ENCODE measurements at places on chromosomes 5 and 9.

DNA sequence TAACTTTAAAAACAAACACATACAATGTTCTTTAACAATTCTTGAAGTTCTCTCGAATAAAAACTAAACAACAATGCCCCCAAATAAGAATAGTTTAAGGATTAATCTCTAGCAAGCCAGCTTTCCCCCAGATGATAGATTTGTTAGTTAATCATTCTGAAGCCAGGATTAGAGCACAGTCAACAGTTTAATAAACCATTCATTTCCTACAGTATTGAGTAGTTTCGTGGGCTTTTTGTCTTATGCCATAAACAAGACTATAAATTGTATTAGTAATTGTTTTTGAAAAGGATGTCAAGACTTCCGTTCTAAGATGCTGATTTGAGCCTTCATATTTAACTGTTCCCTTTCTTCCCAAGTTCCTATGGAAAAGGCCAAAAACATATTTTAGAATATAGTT is 136.6 kb downstream of the PIK3R1 start:
- DNase-seq = no peak

DNA sequence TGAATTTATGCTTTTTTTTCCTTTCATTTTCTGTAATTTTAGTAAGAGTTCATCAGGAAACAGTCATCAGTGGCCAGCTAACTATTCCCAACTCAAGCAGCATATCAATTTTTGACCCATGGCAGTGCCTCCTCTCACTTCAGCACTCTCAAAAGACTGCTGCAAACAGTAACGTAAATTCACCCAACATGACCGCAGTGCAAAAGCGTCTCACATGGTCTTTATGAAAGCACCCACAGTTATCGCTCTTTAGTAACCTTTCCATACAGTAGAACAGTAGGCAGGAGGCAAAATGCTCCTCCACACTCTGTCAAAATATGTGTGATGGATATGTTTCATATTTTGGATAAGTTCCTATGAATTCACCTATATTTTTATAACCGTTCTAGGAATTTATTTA is 48.6 kb downstream of the PARP8 start:
- no peak for DNase-seq

DNA sequence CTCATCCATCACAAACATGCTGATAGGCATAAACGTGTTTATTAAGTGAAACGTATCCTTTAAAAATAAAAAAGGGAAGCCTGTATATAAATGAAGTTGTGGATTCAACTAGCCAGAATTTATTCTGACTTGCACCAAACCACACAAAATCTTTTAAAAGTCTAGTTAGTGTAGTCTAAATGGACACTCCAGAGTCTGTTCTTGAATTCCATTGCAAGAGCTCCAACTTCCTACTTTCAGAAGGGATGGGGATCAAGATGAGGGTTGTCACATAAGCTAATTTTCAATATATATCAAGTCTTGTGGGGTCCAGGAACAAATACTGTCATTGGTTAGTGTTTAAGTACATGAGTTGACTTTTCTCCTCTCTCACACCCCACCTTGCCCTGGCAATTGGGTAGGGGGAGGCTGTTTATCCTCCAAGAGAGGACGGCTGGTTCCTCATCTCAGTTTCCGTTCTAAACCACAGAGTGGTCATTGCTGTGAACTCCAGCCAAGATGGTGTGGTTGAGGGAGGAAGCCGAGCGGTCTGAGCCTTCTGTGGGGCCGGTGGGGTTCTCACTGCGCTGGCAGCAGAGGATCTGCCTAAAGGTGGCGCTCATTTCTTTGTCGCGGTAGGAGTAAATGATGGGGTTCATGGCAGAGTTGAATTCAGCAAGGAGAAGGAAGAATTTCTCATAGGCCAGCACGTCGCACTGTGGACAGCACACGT is 163.2 kb downstream of the LPAR1 start:
- peak; percentile 84 for DNase-seq

- no peak for DNase-seq
Observed at GRCh38 chr5:6342689-6343315, 35.5 kb downstream of the MED10 start.

GRCh38 chr5:144659634-144660227 is 489.1 kb downstream of the KCTD16 start:
- DNase-seq = no peak

DNA sequence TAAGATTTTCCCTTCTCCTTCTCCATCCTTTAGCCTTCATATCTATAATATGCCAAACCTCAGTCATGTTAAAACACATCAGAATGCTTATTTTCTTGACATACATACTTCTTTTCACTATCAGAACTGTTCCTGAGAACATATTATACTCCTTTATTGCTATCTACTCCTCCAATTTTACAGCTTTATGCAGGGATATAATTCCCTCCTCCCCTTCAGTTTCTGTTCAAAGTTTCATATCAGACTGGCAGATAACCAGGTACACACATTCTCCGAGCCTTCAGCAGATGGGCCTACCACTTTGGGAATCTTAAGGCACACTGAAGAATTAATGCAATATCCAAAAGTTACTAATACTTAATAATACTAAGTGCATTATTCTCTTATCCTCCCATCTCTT is 29.1 kb downstream of the FAM169A start:
- no peak for DNase-seq

- DNase-seq = no peak
Observed at GRCh38 chr5:178382754-178383164, 150.2 kb upstream of the PHYKPL start.

DNA sequence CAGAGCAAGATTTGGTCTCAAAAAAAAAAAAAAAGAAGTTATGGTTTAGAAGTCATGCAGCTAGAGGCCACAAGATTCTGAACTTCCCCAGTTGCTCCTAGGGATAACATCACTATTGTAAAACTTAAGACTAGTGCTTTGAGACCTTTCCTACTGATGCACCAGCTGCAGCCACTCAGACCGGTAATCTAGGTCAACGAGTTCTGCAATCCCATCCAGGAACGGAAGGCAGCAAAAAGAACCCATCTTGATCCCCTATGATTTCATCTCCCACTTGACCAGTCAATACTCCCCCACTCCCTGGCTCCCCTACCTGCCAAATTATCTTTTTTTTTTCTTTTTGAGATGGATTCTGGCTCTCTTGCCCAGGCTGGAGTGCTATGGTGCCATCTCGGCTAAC is 46.9 kb upstream of the TTC39B start:
- peak; percentile 4 for DNase-seq

DNA sequence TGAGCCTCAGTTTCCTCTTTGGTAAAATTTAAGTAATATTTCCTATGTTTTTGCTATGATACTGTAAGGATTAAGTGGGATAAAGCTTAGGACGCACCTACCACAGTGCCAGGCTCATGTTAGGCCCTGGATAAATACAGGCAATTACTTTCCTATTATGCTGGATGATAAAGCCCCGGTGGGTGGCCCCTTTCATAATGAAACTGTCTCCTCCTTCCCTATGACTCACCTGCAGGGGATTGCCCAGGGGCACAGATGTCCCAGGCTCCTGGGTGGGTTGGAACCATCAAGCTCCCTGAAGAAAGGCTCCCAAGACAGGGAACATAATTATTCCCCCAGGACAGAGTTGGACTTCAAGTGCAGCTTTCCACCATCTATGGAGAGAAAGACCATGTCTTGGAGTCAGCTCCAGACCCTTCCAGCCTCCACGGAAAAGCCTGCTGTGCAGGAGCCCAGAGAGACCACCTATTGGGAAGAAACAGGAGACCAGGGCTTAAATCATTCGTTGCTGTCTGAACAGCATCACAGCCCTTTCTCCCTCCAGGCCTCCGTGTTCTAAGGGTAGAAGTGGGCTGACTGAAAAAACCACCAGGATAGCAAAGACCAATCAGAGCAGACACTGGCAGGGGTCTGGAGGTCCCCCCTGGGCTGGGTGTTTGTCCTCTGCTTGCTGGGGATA is 43.2 kb upstream of the FOXE1 start:
- no peak for DNase-seq

DNA sequence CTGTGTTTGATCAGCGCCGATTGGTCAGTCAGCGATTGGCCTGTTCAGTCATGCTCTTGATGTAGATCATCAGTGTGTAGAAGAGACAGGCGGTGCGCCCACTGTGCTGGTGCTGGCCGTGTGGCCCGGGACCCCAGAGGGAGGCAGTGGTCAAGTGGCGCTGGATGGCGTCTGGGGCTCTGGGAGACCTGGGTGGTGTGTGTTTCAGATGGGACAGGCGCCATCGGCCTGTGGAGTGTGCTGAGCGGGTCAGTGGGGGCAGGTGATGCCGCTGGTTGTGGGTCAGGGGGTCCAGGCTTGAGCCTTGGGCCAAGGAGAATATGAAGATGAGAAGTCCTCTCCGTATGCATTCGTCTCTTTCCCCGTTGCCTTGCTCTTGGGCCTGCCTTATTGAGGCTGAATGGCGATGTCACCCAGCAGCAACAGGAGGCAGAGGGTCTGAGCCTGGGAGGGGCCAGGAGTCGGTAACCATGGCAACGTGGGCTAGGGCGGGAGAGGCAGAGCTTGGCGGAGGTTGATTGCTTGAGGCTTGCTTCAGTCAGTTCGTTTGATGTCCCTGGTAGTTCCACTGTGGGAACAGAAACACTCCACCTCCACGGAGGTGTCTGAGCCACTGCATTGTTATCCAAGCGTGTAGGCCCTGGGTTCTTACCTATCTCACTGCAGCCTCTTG is 117.8 kb upstream of the CACNA1B start:
- DNase-seq = no peak

- peak; percentile 8 for DNase-seq
Observed at GRCh38 chr5:6829150-6829784, 116.0 kb downstream of the TENT4A start.

- no peak for DNase-seq
Observed at GRCh38 chr5:164060786-164061355, 555.5 kb downstream of the MAT2B start.

DNA sequence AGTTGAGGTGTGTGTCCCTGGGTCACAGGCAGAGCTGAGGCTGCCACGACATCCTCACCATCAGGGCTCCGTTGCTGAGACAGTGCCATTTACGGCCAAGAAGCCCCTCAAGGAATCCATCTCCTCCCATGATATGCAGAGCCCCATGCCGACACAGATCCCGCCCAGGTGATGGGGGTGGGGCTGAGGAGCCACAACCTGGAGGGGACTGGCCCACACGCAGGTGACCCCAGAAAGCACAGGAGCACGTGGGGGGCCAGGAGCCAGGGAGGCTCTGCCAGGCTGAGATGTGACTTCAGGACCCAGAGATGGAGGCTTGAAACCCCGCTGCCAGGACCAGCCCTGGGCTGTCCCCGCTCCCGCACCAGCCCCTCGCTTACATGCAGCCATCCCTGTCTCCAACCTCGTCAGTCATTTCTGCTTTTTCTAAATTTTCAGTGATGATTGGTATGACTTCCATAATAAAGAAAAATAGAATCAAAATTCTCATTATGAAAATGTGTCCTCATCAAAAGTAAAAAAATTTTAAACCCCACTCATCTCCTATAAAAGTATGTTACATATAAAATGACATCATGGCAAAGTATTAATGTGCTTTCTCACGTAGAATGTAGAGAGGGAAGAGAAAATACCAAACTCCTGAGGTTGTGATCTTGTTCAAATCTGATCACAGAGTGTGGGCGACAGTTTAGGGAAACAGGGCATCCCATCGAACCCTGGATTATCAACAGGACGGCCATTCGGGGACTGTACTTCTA is 98.0 kb upstream of the SARDH start:
- no peak for DNase-seq

- no peak for DNase-seq
Observed at GRCh38 chr9:14752271-14752670, 29.7 kb upstream of the CER1 start.
